ENCODE measurements at places on chromosomes 3 and 15.

- no peak for DNase-seq
Observed at GRCh38 chr15:68983961-68984481, 30.5 kb upstream of the NOX5 start.

GRCh38 chr3:19947549-19948225, 790 bp downstream of the RAB5A start:
- DNase-seq: peak; percentile 48

GRCh38 chr15:57335719-57336118, 40.6 kb upstream of the CGNL1 start:
- no peak for DNase-seq

GRCh38 chr3:126478581-126479310, 3.1 kb upstream of the ZXDC start:
- no peak for DNase-seq

DNA sequence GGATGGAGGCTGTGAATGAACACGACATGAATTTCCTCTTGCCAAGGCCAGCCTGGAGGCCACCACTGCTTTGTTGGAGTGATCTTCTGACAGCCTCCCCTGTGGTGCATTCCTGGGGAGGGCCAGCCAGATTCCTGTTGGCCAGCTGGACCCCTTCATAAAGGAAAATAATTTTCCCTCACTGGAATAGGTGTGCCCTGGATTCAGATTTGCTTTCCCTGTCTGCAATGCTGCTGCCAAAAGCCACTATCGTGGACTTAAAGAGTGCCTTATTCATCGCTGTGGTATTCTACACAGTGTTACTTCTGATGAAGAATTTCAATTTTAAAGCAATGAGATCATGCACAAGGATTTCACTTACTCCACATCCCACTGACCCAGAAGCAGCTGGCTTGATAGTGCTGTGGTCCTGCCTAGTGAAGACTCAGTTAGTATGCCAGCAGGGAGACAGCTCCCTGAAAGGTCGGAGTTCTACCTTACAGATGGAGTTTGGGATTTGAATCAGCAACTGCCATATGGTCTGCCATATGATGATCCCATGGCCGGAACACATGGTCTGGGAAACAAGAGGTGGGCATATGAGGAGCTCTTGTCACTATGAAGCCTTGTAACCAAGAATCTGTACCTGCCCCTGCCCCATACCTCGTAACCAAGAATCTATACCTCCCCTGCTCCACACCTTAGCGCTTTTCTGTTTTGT, 145.2 kb downstream of the KLF13 start:
- peak; percentile 87 for DNase-seq

- DNase-seq: peak; percentile 85
Observed at GRCh38 chr15:59296181-59296617, 76.5 kb downstream of the MYO1E start.

GRCh38 chr15:68990992-68991500, 23.4 kb upstream of the NOX5 start:
- DNase-seq: no peak

DNA sequence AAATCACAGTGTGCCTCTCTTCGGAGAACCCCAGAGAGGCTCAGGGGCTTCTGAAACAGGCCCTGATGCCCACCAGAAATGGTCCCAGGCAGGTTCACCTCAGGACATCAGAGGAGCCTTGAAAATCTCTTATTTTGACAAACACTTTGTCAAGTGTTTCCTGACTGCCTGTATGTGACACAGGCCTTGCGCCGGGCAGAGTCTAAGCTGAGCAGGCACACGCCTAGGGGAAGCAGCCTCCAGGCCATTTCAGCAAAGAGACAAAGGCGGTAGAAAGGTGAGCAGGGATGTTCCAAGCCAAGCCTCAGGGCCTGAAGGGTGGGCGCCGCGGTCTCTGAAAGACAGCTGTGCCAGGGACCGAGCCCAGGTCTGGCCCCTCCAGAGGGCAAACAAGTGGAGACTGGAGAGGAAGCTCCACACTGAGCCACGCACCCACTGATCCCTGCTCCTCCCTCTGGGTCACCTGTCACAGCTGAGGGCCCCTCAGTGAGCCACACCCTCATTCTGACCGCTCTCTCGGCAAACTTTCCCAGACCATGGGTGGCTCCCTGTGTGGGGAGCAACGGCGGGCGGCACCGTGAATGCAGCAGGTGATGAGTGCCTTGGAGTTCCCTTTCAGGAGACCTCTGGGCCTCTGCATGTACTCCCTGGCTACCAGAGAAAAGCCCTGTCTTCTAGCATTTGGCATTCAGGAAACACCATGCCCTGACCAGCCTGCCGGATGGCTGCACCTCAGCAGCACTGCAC, 136.1 kb downstream of the ADAMTS17 start:
- DNase-seq: no peak

DNA sequence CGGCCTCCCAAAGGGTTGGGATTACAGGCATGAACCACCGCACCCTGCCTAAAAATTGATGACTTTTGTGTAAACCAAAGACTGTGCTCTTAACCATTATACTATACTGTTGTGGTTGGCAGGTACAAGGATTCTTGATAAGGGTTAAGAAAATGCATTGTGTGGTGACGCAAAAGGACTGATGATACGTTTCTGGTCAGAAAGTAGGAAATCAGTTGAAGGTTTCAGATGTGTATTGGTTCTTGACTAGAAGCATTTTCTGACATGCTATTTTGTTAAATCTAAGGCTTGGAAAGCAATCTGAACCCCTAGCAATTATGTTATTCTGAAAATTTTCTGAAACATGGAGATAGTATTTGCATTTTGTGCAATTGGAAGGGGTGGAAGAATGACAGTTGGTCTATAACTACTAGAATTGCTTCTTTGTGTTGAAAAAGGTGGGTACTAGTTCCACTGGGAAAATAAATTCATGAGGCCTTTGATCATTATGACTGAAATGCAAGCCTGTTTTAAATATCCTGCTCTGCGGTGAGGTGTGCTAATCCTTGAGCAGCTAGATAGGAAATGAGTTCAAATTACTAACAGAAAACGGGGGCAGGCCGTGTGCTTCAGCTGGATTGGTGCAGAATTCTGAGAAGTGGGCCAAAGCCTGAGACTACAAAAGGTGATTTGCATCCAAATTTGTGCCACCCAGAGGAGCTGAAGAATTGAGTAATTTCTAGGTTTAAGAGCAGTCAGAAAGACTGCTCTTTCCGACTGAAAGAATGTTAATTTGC, 66.0 kb upstream of the LRRFIP2 start:
- DNase-seq: no peak

DNA sequence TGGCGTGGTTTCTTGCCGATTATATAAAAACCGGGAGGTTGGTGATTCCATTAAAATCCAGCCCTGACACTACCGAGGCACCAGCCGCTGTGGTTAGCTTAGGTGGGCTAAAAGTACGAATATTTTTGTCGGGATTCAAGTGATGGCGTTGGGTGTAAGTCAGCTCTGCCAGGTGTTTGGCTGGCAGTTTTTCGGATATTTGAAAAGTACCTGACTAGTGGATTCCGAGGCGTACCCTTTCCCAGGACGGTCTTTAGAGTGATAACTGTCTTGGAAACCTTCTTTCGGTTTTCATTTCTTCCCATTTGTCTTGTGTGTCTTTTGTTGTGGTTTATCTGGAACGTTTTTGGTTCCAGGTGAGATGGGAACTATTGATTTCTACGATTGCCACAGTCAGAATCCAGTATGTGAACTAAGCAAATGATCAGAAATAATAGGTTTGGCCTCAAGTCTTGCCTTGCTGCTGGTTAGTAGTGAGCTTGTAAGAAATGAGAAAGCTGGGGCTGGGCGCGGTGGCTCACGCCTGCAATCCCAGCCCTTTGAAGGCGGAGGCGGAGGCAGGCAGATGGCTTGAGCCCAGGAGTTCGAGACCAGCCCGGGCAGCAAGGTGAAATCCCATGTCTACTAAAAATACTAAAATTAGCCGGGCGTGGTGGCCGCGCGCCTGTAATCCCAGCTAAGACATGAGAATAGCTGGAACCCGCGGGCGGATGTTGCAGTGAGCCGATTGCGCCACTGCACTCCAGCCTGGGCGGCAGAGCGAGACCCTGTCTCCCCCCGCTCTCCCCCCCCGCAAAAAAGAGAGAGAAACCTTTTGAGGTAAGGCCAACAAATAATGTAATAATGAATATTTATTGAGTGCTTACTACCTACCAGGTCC, 1.4 kb downstream of the FYTTD1 start:
- peak; percentile 73 for DNase-seq

- no peak for DNase-seq
Observed at GRCh38 chr3:147428326-147428725, 19.2 kb downstream of the ZIC1 start.

DNA sequence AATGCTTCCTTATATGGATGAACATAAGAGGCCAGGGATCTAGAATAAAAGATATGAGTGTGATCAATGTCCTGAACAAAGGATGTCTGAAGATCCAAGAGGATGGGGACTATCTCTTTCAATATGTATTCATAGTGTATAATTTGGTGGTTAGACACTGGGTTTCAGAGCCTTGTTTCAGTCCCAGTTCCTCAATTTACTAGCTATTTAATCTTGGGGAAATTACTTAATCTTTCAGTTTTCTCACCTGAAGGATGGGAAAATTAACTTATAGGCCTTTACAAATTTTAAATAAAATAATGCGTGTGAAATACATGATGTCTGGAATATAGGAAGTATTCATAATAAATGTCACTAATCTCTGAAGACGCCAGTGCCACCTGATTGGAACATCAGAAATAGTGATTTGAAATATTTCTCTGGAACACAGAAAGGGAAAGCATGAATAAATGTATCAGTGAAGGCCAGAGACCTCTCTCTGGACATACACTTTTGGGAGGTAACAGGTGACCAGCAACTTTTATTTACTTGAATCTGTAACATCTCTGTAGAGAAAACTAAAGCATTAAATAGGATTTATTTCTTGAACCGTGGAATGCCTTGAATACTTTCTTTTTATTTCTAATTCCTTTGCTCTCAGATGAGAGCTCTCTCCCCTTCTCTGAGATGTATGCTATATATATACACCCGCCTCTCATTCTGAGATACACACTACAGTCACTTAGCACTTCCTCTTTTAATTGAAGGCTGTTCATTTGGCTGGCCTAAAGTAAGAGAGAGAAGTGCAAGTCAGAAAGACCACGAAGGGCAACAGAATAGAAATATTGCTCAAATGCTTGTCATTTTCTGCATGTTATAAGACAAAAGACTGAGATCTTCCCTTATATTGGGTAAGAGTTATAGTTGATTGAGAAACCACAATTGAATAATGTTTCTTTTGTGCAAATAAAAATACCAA, 407.1 kb downstream of the LSAMP start:
- DNase-seq: no peak

GRCh38 chr3:30393079-30393478, 213.3 kb upstream of the TGFBR2 start:
- no peak for DNase-seq

- no peak for DNase-seq
Observed at GRCh38 chr3:73284472-73284871, 223.0 kb downstream of the EBLN2 start.

- peak; percentile 26 for DNase-seq
Observed at GRCh38 chr3:14605067-14605466, 46.5 kb upstream of the CCDC174 start.

- DNase-seq: no peak
Observed at GRCh38 chr3:52291508-52292181, 4.0 kb downstream of the GLYCTK start.

DNA sequence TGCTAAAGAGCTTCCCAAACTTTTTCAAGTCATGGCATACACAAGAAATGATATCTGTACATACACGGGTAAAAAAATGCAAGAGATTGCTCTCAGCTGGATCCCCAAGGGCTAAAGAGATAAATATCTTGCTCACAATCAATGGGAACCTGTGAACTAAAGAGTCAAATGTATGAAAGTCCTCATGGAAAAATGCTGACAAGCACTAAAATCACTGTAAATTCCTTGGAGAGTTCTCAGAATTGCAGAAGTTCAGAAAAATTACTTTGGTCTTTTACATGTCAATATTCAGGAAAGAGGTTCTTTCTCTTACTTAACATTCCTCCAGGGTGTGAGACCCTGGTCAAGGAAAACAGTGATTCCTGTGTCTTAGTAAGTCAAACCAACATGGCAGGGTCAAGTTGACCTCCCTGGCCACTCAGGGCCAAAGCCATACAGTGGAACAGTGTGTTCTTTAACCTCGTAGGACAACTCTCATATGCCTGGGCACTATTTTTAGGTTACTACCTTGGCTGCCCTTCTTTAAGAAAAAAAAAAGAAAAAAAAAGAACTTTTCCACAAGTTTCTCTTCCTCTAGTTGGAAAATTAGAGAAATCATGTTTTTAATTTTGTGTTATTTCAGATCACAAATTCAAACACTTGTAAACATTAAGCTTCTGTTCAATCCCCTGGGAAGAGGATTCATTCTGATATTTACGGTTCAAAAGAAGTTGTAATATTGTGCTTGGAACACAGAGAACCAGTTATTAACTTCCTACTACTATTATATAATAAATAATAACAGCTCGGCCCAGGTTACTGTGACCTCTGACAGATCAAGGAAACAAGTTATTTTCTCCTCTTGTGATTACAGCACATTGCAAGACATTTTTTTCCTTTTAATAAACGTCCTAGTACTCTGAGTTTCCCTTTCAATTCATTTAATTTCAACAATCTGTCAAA, 12.5 kb downstream of the SSR3 start:
- DNase-seq: no peak

DNA sequence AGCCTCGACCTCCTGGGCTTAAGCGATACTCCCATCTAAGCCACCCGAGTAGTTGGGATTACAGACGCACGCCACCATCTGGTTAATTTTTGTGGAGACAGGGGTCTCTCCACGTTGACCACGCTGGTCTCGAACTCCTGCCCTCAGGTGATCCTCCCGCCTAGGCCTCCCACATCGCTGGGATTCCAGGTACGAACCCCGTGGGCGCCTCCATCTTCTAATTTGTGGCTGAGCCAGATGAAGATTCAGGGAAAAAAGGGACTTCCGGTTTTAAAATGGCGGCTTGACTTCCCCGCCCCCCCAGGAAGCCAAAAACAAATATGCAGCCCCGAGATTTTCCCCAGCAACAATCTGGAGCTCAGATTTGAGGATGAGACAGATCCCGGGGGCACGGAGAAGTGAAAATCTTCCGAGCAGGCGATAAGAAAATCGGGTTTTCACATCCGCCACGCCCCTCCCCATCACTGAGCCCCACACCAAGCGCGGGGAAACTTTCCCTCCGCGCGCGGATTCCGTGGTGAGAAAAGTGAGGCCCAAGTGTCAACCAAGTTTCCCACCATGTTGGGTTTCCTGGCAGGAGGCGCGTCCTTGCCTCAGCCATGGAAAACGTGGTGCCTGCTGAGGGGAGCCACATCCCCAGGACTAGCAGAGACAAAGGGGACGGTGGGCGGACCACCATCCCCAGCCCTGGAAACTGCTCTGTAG, 15.4 kb downstream of the CHST14 start:
- no peak for DNase-seq

DNA sequence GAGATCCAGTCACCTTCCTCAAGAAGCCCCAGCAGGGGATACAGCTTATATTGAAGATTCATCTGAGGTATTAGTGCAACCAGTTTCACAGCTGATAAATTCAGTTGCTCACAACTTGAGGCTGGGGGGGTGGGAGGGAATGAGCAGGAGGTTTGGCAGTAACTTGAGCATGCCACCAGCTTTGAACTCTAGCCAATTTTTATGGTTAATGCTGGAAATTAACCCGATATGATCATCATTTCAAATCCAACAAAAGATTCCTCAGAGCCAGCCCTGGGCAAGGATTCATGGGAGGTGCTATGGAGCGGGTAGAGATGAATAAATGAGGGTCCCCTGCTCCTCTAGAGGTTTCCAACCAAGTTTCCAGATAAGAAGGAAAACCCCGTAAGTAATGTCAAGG, 73.1 kb upstream of the HES1 start:
- no peak for DNase-seq

- no peak for DNase-seq
Observed at GRCh38 chr15:58039079-58040035, 26.2 kb downstream of the ALDH1A2 start.

- no peak for DNase-seq
Observed at GRCh38 chr3:32379831-32380500, 11.7 kb upstream of the CMTM7 start.

Measured in MG63 (cell line).